Activated gamma-delta T cell (primary cell): ENCODE measurements at places on chromosomes 5 and 9.

DNA sequence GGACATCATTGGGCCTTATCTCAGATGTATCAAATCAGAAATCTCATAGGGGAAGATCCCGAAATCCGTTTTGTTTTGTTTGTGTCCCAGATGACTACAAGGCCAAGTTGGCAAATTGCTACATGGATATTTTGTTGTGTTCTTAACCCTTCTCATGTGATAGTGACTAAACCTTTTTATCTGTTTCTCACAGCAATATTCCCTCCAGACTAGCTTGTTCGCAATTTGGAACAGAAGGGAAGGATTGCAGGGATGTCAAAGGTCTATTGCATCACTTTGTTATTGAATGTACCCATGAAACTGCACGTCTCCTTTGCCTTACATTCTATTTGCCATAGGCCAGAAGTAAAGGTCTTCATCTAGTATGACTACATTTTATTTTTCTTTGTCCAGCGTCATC lies 453.9 kb downstream of the NFIB start:
- DNase-seq: no peak

- DNase-seq: no peak
These were observed at the start of gene HMCN2 for GRCh38 chr9:130265431-130266235. TSS of gene HMCN2 (plus strand) at chr9:130265760. CDS start at chr9:130265879, 119 bp downstream.

- no peak for DNase-seq
These were observed 15.0 kb upstream of the TIFAB start for GRCh38 chr5:135467051-135467625.

DNA sequence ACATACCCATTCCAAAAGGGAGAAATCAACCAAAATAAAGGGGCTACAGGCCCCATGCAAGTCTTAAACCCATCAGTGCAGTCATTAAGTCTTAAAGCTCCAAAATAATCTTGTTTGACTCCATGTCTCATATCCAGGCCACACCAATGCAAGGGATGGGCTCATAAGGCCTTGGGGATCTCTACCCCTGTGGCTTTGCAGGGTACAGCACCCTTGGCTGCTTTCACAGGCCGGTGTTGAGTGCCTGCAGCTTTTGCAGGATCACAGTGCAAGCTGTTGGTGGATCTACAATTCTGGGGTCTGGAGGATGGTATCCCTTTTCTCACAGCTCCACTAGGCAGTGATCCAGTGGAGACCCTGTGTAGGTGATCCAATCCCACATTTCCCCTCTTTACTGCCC lies 5.0 kb upstream of the SPINK14 start:
- no peak for DNase-seq

- DNase-seq: no peak
These were observed 265.0 kb downstream of the ZNF608 start for GRCh38 chr5:124481419-124481818.

GRCh38 chr9:127561491-127562278 lies 50.4 kb upstream of the STXBP1 start:
- no peak for DNase-seq

DNA sequence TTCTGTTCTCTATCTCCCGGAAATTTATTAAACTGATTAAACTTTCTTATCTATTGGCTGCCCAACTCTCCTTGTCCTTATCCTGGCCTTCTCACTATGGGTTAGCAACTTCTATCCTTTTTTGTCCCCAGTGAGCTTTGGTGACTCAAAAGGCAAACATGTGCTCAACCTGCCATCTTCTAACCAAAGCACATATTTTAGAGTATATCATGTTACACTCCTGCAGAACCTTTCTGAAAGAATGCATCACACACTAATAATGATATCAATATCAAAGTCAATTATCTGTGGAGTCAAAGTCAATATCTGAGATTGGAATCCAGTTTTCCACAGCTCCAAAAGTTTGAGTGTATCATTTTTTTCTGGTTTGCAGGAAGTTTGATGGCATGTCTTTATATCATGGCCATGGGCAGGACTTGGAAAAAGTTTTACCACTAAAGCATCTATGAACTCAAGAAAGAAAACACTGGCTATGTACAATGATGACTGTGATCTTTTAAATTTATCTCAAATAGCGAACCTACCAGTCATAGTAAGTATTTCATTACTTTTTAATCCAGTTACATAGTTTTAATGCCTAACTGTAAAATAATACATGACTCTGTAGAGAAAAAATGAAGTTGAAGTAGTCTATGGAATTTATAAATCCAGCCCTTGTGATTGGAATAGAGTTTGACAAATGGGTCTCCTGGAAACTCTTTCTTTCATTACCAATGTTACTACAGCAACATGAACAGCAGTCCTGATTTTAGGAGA lies 166.8 kb downstream of the DROSHA start:
- no peak for DNase-seq

DNA sequence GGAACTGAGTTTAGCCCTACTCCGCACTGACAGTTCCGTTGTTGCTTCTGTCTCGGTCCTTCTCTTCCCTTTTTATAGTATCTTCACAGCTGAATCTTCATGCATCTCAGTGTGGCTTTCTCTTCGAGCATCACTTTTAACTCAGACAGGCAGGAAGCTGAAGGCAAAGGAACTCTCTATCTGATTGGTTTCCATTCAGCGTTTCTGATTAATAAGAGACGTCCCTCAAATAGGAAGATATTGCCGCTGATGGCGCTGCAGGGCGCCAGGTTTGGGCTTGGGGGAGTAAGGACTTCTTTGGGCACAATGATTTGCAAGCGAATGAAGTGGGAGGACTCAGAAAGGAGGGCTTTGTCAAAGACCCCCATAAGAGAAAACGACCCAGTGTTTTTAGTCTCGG lies at the start of gene CDH9:
CDH9 (minus strand) TSS at position 111 of the 400 bp plus-strand sequence. CDS start 50,253 bp downstream, outside the sequence.
- DNase-seq: no peak

DNA sequence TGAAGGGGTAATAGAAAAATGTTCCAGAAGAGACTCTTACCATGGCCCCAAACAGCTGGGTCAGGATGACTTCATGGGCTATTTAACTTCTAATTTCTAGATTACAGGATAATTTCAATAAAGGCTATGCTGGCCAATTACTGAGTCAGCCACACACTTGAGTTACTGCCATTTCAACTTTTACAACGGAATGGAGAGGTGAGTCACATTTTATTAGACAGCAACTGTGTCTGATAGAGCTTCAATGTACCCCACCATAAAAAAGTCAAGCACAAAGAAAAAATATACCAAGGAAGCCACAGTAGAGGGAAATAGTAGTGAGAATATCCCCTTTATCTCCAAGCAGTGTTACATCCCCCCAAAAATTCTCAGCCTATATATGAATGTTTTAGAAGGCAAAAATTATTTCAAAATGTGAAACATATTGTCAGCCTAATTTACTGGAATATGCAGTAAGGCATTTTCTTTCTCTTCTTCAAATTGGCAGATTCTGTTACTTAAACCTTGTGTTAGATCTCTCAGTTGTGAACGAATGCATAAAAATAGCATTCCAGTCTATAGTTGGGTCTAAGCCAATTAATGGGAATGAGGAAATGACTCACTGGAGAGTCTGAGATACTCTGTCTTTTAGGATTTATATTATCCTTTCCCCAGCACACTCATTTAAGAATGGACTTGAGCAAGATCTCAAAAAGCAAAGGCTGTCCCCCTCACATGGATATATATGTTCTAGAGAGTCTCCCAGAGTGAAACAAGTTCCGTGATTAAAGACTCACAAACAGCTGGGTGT lies 47.1 kb upstream of the RAI14 start:
- no peak for DNase-seq

- no peak for DNase-seq
These were observed 35.1 kb downstream of the GABBR2 start for GRCh38 chr9:98673681-98674080.

GRCh38 chr9:136855461-136856078 lies 3.4 kb downstream of the MAMDC4 start:
- DNase-seq: no peak

GRCh38 chr9:118613996-118614395 lies 755.2 kb downstream of the BRINP1 start:
- no peak for DNase-seq

- DNase-seq: no peak
These were observed 329.6 kb downstream of the SLCO4C1 start for GRCh38 chr5:101966476-101966875.

DNA sequence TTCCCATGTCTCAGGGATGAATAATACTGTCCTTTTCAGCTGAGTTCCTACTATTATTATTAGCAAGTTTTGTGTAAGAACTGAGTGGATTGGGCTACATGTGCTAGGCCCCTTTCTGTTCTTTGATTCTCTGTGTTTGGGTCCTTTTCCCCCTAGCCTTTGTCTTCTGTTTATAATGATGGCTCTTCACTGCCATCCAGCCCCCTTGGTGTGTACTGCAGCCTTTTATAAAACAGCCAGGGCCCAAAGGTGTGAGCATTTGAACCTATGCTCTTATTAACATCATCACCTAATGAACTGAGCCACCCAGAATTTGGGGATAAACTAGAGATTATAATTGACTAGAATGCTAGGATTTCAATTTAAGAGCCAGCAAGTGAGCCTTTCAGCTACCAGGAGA lies 52.6 kb downstream of the PLAC8L1 start:
- DNase-seq: no peak

DNA sequence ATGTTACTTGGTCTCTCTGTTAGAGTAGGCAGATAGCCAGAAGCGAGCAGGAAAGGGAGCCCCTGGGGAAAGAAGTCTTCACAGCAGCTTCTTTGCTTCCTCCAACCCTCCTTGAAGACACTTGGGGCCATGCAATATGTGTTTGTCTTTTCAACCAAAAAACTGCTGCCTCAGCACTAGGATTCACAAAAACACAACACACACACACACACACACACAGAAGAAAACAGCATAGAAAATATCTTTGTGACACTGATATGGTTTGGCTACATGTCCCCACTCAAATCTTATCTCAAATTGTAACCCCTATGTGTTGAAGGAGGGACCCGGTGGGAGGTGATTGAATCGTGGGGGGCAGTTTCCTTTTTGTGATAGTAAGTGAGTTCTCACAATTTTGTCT lies 133.3 kb downstream of the CDH12 start:
- DNase-seq: no peak

DNA sequence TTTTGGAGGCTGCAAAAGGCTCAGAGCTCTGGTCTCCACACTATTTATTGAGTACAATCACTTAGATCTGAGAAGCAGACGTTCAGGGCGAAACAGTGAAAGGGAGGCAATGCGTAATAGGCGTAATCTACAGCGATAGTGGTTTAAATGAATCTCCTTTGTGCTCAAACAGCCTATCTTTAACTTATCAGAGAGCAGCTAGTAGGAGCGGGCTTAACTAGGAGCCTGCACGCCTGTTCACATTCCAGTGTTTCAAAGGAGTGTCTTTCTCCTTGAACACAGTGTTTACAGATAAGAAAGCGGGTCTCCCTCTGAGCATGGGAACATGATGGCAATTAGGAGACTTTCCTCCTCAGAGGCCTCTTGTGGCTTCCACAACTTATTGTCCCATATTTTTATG lies 49.4 kb downstream of the AP3B1 start:
- no peak for DNase-seq

DNA sequence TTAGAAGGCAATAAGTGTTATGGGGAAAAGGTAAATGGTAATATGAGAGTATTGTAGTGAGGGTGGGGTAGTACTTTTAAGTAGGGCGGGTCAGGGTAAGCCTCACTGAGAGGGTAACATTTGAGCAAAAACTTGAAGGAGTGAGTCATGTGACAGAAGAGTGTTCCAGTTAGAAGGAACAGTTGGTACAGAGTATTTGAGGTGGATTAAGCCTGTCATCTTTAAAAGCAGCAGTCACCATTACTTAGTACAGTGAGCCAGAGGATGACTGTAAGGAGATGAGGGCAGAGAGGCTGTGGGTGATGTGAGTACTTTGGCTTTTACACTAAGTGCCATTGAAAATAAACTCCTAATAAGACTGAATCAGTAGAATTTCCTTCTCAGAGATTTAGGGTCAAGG lies 54.8 kb downstream of the UBAP1 start:
- no peak for DNase-seq

DNA sequence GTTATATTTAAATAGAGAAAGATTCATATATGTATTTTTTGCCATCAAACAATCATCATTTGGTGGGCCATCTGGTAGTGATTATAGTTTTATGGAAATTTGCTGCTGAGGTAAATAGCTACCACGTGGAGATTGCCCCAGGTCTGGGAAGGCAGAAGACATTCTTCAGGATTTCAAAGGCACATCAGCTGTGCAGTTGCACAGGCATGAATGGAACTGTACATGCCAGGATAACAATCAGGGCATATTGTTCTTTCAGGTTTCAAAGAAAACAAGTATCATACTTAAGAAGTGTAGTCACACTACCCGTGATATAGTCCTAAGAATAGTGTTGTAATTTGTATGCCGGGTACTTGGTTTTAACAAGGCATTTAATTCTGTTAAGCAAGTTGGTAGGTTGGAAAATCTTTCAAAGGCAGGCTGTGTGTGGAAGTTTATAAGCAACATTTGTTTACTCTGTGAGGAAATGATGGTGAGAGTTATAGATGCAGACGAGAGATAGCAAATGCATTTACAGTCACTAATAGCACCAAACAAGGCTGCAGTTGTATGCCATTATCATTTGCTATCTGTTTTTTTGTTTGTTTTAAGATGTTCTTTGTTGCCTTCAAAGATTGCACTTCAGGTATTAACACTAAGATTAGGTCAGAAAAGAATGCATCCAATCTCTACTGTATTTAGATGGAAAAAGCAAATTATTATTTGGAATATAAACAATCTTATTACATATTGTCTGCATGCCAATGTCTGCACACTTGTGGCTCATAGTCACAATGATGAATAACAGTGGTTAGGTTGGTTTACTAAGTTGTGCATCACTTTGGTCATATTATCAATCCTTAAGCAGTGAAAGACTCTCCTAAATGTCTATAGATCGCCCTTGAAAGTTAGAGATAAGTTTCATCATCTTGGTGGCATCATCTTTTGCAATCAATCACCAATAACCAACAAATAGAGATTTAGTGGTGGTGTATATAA lies 55.3 kb downstream of the RPS23 start:
- no peak for DNase-seq

DNA sequence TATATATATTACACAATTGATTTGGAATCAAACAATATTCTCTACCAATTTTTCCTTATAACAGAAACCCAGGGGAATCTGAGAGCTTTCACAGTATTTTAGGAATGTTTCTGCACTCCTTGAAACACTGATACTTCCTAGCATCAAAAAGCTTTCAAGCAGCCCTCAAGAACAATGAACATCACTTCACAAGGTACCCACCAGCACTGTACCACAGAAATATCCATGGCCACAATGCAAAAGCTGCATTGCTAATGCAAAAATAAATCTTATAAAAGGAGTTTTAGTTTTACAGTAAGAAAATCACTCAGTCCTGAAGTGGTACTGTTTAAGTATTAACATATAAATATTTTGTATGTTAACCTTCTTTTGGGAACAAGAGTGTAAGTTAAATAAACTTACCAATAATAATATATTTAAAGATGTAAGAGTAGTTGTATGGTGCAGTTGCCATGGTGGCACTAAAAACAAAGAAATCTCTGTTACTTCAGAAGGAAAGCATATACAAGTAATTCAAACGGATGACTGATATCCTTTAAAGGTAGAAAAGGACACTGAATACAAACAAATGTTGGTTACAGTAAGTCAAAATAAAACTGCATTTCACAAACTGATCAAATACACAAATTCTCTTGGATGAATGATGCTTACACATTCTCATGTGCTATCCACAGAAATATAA lies 8.6 kb downstream of the RAB14 start:
- DNase-seq: no peak

- no peak for DNase-seq
These were observed 17.6 kb downstream of the RAPGEF1 start for GRCh38 chr9:131722255-131722654.

- DNase-seq: no peak
These were observed 578 bp downstream of the LHX6 start for GRCh38 chr9:122228191-122228567.
